ENCODE measurements at places on chromosomes 3 and 15.

DNA sequence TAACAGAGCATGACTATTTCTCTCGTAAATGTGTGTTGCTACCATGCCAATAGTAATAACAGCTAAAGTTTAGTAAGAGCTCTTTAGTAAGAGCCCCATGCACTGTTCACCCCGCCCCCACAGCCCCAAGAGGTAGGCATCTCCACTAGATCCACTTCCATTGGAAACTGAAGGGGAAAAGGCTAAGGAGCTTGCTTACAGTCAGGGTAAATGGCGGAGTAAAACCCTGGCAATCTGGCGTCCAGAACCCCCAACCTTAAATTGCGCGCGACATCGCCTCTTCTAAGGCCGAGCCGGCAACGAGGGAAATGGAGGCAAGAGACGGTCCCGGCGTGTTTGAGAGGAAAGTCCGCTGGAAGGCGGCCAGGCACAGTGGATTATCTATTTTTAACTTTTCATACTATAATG lies 654 bp upstream of the C3orf38 start:
- no peak for DNase-seq

GRCh38 chr3:62718515-62719320 lies 156.5 kb downstream of the CADPS start:
- no peak for DNase-seq

- DNase-seq: no peak
These were observed 184.3 kb downstream of the PCCB start for GRCh38 chr3:136434429-136434828.

DNA sequence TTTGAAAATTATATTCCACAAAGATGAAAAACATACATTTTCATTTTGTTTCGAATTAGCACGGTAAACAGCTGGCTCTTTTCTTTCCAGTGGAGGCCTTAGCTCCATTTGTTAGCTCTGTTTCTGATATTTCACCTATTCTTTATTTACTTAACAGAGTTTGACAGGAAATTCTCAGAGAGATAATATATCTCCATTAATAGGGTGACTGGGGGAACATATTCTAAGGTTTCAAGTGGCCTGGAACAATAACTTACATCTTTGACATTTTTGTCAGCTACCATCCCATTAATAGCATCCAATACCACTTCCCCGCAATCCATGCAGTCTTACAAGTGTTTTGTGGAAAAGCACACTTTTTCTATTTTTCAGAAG lies 577.6 kb upstream of the MDFIC2 start:
- DNase-seq: no peak

GRCh38 chr3:170941551-170941950 lies 33.1 kb upstream of the EIF5A2 start:
- no peak for DNase-seq

GRCh38 chr3:195458316-195458717 lies 15.5 kb upstream of the ACAP2 start:
- DNase-seq: no peak

- no peak for DNase-seq
These were observed 341.7 kb downstream of the PYDC2 start for GRCh38 chr3:191802671-191803070.

- DNase-seq: no peak
These were observed 29.3 kb downstream of the PPP2R3A start for GRCh38 chr3:135994708-135995337.

- DNase-seq: no peak
These were observed 4.1 kb upstream of the AMOTL2 start for GRCh38 chr3:134378384-134378783.

GRCh38 chr15:41490355-41490754 lies 3.3 kb upstream of the ITPKA start:
- DNase-seq: peak; percentile 86

GRCh38 chr3:177314897-177315296 lies 117.6 kb upstream of the TBL1XR1 start:
- no peak for DNase-seq

Data from amniotic stem cell (primary cell).